ENCODE measurements at places on chromosomes 13 and 19.

GRCh38 chr13:62119739-62120700, 704.4 kb upstream of the PCDH20 start:
- peak; percentile 30 for DNase-seq

GRCh38 chr13:62875118-62875640, 1459.5 kb upstream of the PCDH20 start:
- DNase-seq = no peak

DNA sequence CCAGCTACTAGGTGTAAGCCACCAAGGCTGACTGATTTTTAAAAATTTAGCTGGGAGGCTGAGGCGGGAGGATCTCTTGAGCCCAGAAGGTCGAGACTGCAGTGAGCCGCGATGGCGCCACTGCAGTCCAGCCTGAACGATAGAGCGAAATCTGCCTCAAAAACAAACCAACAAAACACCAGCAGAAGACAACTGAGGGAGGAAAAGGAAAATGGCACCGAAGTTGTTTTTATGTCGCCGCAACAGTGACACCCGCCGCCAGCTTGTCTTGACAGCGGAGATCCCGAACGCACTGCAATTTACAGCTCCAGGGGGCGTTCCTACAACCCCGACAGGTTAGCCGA, 298 bp upstream of the FAM98C start:
- DNase-seq = no peak

- DNase-seq = no peak
Measured at GRCh38 chr19:30557927-30558557, 185.9 kb downstream of the ZNF536 start.

GRCh38 chr19:4152241-4152998, 1.0 kb upstream of the CREB3L3 start:
- DNase-seq = no peak

DNA sequence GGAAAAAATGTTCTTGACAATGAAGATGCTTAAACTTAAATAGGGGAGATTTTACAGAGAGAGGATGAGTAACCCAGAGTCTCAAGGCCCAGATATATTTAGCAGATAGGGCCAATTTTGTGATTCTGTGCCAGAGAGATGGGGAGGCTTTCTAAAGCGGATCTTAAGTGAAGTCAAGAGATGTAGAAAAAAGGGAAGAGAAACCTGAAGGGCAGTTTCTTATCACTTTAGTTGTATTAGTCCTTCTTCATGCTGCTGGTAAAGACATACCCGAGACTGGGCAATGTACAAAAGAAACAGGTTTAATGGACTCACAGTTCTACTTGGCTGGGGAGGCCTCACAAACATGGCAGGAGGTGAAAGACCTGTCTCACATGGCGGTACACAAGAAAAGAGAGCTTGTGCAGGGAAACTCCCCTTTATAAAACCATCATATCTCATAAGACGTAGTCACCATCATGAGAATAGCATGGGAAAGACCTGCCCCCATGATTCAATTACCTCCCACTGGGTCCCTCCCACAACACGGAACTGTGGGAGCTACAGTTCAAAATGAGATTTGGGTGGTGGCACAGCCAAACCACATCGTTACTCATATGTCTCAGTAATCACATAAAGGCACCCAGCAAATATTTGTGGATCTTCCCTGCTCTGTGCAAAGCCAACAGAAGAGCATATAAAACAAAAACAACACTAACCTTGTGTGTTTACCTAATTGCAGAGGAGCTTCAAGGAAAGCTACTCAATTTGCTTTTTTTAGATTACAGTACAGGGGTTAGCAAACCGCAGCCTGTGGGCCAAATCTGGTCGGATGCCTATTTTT, 102.6 kb upstream of the MYCBP2 start:
- DNase-seq = no peak

DNA sequence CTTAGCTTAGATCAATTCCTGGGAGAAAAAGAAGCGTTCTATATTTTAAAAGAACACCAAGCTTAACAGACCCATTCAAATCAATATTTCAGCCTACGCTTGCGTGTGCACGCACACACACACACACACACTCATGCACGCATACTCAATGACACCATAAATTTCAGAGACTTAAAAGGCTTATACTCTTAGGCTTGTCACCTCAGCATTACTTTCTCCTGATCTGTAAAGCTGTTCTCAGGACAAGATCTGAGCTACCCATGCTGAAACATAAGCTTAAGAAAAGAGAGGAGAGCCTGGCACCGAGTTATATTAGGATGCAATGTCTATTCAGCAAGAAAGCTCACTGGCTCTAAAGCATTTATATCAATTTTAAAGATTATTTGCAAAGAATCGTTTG, 368.5 kb downstream of the FGF14 start:
- no peak for DNase-seq

- DNase-seq = no peak
Measured at GRCh38 chr13:101149735-101150384, 266.4 kb downstream of the NALCN start.

GRCh38 chr13:93625536-93625935, 398.9 kb downstream of the GPC6 start:
- DNase-seq = no peak

- no peak for DNase-seq
Measured at GRCh38 chr13:66492479-66492878, 737.7 kb downstream of the PCDH9 start.

GRCh38 chr19:49497047-49497788, 984 bp downstream of the RPS11 start:
- DNase-seq = peak; percentile 63

DNA sequence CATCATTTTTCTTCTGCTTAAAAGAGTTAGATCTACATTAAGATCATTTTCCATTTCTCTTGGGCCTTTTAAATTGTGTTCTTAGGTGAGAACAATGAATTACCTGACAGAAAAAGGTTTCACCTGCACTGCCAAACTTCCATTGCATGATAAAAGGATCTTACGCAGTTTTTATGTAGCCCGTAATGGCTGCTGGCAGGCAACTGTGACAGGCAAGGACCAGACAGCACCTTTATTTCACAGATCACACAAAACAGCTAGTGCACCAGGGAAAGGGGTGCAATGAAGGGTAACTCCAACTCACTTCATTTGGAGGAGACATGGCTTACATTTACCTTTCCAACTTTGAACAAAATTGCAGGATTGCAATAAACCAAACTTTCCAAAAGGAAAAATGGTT, 159.8 kb downstream of the SLITRK1 start:
- no peak for DNase-seq

DNA sequence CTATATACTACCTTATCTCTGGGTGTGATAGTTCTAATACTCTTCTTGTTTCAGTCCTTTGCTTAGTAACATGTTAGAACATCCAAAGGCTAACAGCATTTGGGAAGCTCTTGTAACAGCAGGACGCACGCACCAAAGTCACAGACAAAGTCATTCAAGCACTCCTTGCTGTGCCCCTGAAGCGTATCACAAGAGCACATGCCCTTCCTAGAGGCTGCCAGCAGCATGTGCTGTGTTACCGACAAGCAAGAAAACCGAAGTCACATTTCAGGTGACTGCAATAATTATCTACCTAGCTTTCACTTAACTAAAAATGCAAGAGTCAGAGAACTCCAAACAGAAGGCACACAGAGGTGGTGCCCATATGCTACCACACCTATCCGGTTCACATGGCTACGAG, 194.1 kb downstream of the KLF12 start:
- no peak for DNase-seq

DNA sequence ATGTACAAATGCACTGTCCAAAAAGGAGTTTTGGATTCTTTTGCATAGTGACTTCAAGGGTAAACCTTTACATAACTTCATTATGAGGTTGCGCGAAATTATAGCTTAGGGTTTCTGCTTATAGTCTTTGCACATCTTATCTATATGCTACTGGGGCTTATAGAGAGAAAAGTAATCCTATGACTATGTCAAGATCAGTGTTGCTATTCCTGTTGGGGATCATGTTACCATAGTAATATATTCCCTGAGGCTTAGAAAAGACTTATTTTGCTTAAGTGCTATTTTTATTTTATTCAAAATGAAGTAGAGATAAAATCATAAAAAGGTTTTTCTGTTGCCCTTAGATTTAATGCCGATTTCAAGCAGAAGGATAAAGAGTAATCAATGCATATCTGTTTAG, 14.7 kb upstream of the POSTN start:
- no peak for DNase-seq

DNA sequence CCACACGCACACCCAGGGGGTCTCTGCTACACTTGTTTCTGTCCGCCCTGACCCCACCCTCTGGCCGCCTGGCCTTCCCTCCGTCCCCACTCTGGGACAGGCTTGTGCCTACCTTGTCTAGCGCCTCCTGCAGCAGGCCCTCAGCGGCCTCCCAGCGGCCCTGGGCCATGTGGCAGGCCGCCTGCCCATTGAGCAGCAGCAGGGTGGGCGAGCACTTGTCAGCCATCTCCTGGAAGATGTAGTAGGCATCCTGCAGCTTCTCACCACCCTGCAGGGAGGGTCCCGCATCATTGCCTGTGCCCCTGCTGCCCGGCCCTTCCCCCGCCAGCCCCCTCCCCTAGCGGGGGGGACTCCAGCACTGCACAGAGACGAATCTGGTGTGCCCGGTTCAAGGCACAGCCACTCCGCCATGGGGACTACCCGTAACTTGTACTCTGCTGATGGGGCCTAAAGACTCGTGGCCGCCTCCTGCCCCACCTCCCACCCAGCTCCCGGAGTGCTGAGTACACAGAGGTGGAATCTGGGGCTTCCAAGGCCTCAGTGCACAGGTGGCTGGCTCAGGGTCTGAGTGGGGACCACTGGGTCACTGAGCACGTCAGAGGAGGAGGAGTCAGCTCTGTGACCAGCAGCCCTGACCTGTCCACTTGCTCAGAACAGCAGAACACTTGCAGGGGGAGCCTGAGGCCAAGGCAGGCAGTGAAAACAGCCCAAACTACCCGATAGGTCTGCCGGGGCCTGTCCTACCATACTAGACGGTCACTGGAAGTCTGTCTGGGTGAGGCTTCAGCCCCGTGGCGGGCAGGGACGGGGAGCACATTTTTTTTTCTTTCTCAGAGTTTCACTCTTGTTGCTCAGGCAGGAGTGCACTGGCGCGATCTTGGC, 7.4 kb upstream of the CERS1 start:
- DNase-seq = no peak

- DNase-seq = no peak
Measured at GRCh38 chr13:31978021-31978420, 53.6 kb upstream of the FRY start.

DNA sequence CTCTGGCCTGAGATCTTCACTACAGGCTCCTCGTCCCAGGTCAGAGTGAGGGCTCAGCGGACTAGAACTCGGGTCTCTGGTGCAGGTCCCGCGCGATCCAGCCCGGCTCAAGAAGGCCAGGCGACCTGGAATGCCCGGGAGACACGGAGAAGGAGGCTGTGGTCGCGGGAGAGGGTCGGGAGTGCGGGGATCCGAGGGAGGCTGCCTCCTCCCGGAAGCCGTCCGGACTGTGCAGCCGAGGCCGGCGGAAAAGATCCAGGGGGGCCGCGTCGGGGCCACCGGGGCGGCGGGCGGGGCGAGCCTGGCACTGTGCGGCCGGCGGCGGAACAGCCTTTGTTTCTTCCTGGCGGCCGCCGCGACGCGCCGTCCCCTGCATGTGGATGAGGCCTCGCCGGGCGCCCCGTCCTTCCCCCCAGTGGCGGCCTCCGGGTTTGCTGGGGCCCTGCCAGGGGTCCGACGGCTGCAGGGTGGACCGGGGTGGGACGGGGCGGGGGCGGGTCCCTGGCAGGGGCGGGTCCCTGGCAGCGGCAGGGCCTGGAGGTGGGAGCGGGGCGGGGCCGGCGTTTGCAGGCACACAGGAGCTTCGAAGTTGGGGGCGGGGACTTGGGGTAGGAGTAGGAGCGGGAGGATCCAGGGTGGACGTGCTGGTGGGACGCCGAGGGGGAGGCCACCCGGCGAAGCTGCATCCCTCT, 1.0 kb upstream of the SLC7A10 start:
- DNase-seq = no peak

- DNase-seq = no peak
Measured at GRCh38 chr19:49594993-49595818, 4.2 kb downstream of the PRR12 start.

DNA sequence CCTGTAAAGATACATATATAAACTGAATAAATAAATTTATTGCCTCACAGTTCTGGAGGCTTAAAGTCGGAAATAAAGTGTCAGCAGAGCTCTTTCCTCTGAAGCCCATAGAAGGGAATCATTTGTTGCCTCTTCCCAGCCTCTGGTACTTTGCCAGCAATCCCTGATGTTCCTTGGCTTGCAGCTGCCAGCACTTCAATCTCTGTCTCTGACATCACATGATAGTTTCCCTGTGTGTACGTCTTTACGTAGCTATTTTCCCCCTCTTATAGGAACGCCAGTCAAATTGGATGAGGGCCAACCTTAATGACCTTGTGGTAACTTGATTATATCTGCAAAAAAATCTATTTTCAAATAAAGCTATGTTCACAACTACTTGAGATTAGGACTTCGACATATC, 250.9 kb downstream of the LIG4 start:
- DNase-seq = no peak

- DNase-seq = no peak
Measured at GRCh38 chr19:58243351-58243750, 14.6 kb downstream of the ZNF544 start.

- peak; percentile 48 for DNase-seq
Measured at GRCh38 chr19:53903055-53903680, 5.9 kb upstream of the CACNG7 start.

DNA sequence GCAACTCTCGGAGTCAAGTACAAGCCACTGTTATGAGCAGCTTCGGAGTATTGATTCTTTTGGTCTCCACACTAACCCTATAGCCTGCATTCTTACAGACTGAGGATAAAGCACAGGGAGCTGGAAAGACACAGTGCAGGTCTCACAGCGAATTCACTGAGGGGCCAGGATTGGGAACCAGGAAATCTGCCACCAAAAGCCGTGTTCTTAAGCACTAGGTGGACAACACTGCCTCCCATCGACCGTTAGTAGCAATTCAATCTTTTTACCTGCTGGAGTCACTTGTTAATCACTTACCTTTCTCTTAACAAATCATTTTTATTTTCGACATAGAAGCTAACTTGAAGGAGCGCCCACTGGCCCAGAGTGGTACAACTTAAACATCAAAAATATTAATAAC, 6.3 kb downstream of the PMIS2 start:
- DNase-seq = no peak

GRCh38 chr19:8486661-8487136, 15.7 kb downstream of the PRAM1 start:
- no peak for DNase-seq

DNA sequence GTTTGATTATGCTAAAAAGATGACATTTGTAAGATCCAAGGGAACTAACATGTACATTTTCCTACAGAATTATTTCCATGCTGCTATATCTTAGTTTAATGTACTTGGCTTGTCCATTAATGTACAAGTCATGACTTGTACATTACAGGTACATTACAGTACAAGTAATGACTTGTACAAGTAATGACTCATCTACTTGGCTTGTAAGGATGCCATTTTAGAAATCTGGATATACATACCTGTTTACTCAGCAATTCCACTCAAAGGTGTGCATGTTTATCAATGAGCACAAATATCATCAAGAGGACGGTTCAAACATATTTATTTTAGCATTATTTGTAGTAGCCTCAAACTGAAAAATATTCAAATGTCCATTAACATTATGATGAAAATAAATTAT, 87.0 kb upstream of the TRPC4 start:
- peak; percentile 5 for DNase-seq

- no peak for DNase-seq
Measured at GRCh38 chr19:5563935-5564612, 3.7 kb downstream of the TINCR start.

All from LoVo (cell line).